ENCODE measurements at places on chromosomes 7 and 10.
A peak's percentile ranks its signal among the peaks of the same experiment; 100 is the strongest.

- no peak for DNase-seq
Observed at GRCh38 chr7:135536150-135536549, 21.6 kb upstream of the NUP205 start.

GRCh38 chr7:140982508-140982907 lies 32.2 kb downstream of the MRPS33 start:
- no peak for DNase-seq

DNA sequence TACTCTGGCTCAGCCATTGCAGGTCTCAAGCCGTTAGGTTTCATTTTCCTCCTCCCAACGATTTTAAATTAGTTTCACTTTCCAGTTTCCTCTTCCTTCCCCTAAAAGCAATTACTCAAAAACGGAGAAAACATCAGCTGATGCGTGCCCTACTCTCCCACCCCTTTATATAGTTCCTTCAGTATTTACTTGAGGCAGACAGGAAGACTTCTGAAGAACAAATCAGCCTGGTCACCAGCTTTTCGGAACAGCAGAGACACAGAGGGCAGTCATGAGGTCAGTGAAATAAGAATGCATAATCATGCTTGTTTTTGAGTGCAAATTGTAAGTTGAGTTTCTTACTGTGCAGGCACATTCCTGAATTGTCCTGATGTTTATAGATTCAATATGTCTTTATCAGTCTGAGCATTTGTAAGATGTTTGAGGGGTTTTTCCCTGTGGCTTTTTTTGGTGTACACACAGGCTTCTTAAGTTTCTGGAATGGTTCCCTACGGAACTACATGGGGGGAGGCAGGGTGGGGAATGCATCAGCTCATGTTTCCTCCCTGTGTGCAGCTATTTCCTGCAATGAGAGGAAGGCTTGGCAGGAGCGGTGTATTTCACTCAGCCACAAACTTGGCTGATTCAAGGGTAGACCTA lies at the start of gene IFIT3:
Gene IFIT3 (plus strand): TSS at position 195 of the 639 bp plus-strand sequence. CDS start 77 bp downstream, at position 272.
- DNase-seq, result no peak

DNA sequence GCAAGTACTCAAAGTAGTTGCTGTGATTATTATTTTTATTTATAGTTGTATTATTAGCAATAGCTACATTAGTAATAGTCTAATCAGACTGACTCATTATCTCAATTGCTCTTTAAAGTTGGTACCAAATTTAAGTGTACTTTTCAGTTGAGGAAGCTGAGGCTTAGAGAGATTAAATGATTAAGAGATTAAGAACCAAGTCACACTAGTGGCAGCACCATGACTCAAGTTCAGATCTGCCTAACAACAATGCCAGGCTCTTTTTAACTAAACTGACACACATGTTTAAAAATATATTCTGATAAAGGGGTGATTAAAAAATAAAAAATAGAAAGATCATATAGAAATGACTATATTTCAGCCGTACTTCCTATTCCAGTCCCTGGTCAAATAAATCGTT lies 42.0 kb downstream of the FZD1 start:
- no peak for DNase-seq

DNA sequence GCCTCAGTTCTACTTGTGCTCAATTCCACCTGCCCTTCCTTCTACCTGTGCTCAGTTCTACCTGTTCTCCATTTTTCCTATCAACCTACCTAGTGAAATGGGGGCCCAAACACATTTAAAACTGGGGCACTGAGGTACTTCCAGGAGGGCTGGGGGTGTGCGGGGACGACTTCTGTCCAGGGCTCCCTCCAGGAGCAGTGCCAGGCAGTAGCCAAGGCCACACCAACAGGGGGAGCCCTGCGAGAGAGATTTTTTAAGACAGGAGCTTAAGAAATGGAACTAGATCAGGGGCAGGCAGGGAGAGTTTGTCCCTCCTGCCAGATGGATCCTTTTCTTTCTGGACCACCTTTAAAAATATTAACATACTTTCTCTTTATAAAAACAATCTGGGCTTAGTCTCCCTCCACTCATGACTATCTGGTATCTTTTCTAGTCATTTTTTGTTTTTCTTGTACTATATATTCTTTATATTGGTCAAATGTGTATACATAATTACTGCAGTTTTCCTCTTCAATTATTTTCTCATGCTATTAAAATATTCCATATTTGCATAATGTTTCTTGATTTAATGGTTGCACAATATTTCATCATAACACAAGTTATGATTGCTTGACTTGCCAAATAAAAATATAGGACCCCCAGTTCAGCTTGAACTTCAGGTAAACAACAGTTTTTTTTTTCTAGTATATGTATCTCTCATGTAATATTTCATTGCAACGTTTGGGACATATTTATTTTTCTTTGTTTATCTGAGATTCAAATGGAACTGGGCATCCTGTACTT lies 47.3 kb upstream of the INSYN2A start:
- peak; percentile 4 for DNase-seq

DNA sequence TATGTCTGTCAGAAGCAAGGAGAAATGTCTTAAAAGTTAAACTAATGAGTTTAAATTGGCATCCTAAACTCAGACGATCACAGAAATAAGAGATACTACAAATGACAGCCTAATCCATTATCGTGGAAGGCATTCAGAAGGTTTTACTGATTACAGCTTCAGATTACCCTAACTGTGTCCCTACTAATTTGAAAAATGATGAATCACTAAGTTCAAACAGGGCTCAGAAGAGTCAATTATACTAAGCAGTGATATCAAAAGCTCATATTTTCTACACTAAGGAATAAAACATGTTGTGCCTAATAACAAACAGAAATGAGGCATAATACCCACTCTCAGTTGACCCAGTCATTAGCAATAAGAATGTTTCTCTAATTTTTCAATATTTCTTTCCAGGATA lies 152.0 kb upstream of the NRBF2 start:
- DNase-seq, result no peak

- DNase-seq, result no peak
Observed at GRCh38 chr10:102327641-102328040, 67.9 kb upstream of the NFKB2 start.

DNA sequence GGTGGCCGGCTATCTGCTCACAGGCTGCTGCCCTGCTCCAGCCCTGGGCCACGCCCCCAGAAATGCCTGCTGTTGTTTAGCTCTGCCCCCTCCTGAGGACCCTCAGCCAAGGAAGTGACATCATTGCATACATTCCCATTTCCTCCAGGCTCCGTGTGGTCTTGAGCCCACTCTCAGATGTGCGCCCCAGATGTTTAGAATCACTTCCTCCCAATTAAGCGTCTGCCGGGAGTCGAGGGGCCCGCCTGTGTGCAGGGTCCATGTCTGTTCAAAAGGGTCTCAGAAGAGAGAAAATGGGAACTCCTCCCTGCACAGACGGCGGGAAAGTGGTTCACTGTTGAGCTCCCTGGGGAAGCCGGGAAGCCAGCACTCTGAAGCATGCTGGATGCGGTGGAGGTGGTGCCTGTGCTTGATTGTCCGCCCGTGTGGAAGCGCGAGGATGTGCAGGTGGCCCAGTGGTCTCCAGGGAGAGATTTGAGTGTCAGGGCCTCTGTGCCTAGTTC lies 116.9 kb upstream of the PPIF start:
- DNase-seq, result no peak

DNA sequence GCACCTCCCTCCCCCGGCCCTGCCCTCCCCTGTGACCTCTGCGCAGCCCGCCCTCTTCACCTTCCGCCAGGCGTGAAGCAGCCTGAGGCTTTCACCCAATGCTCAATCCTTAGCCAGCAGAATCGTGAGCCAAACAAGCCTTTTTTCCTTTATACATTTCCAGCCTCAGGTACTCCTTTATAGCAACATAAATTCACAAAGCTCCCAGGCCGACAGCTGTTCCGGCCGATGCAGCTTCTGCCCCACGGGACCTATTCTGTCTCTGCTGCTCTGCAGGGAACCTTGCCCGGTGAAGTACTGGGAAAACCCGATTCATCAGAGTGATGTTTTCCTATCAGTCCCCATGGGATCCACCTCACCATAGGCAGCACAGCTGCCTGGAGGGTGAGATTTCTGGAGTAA lies 87.4 kb downstream of the CHST15 start:
- no peak for DNase-seq

DNA sequence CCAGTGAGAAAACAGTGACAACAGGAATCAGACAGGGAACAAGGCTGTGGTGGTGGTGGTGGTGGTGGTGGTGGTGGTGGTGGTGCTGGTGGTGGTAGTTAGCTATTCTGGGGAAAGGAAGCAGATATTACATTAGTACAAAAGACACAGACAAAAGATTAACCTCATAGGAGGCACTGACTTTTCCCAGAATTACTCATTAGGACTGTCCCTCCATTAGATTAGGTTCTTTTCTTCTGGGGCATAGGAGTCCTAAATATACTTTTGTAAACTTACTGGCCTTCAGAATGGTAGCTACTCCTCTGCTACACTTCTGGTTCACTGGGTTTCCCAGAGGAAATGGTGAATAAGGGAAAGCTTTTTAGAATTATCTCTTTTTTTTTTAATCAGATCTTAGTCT lies 156.6 kb upstream of the SEMA3D start:
- no peak for DNase-seq

GRCh38 chr10:106185951-106186350 lies 978.6 kb downstream of the SORCS1 start:
- DNase-seq, result no peak

DNA sequence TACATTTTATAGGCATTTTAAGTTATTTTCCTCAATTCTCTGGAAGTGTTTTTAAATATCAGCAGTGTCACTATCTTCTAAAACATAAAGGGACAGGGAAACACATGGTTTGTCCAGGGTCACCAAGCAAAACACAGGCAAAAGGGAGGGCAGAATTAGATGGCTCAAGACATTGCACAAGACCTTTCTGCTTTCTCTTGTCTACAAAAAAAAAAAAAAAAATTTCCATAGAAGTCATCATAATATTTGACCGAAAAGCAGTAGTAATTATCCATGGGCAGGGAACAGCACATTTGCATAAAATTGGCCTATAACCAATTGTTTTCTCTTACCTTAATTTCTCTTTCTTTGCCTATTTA lies 703.1 kb upstream of the FZD8 start:
- no peak for DNase-seq

DNA sequence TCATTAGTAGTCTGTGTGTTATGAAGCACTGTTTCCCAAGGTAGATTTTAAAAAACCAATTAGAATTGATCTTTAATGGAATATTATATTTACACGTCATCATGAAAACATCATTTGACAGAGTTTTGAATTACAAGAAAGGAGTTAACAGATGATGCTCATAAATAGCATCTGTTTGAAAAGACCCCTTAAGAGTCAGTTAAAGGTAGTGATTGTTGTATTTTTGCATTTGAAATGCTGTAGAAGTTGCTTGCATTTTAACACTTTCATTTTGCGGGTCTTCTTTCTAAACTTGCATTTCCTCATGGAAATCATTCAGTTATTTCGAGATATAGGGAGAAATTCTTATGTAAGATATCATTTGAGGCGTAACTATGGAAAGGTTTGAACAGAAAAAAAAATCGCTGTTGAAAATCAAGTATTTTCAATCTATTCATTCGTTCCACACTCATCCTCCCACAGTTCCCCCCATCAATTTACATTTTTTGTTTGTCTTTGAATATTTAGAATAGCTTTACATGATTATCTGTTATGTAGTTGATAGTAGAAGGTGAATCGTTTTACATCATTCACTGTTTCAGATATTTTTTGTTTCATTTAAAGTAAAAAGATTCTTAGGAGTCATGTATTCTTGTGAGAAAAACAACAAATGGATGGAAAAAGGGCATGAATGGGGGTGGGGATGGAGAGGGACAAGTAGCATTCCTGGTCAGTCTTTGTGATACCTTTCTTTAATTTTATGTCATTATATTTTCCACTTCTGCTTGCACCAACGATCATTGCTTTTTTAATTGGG lies 3.0 kb upstream of the SKIDA1 start:
- DNase-seq, result no peak
